Stimulated activated CD4-positive, alpha-beta T cell treated with anti-CD3 and anti-CD28 coated beads, Interleukin-12 subunit alpha, Interleukin-12 subunit beta, amount 100 ng/mL, for 24 hours (primary cell): ENCODE measurements at places on chromosomes 5 and 9.

DNA sequence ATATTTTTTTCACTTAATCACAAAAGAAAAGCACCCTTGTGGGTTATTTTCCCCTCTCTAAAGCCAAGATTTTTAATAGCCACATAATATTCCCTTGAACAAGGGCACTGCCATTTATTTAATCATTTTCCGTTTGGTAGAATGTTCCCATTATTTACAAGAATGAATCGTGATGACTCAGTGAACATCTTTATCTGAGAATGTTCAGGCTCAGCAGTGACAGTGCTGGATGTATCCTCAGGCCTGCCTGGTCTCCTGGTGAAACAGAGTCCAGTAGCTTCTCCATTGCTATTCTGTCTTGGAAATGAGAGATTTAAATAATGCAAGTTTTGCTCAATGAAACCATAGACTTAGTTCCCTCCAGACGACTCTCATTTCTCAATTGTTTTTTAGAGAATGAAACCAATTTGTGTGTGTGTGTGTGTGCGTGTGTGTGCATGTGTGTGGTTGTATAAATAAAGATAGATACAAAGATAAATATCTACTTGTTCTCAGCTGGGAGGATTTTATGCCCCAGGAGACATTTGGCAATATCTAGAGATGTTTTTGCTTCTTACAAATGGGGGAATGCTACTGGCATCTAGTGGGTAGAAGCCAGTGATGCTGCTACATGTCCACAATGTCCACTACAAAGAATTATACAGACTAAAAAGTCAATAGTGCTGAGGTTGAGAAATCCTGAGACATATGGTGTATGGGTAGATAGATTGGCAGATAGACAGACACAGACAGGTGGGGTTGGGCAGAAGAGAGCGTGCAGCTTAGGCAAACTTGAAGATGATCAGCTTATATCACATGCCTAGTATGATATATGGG, 55.0 kb downstream of the PAPPA start:
- DNase-seq = no peak

GRCh38 chr9:136808075-136808805, 492 bp downstream of the RABL6 start:
- no peak for DNase-seq

DNA sequence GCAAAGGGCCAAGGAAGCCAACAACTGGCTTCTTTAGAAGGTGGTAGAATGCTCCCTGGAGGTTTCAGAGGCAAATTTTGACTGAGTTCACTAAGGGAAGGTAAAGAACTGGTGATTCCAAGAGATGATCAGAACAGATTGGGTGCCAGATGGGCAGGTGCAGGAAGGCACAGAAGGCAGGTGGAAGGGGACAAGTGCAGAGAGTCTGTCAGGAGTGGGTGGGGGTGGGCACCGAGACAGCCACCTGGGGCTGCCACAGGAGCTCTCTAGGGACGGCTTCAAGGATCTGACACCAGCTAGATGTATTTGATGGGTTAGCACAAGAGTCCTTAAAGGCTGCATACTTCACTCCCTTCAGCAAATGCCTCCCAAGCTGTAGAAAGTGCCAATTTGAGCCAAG, 207.3 kb downstream of the PTTG1 start:
- DNase-seq = no peak

DNA sequence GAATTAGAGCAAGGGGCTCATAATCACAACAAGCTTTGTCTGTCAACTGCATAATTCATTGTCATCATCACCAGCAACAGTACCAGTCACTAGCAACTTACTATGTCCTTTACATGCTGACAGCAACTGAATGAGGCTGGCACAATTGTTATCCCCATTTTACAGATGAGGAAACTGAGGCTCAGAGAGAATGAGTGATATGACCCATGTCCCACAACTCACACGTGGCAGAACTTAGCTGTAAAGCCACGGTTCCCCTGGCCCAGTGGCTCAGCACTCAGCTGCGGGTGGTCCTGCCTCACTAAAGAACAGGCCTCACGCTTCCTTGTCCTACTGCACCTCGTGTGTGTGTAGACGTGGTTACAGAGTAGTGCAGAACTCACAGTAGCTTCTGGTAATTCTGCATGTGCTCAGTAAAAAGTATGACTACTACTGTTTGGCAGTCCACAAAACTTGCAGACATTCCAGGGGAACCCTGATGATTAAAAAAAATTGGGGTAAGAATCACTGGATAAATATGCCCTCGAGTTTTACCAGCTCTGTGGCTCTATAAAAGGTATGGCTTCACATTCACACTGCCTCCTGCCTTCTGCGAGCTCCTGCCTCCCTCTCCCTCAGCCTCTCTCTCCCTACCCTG, 30.2 kb downstream of the AFAP1L1 start:
- no peak for DNase-seq

- no peak for DNase-seq
These were observed 106.2 kb downstream of the KLHL3 start for GRCh38 chr5:137629646-137630045.

GRCh38 chr9:134983506-134984371, 66.0 kb upstream of the FCN1 start:
- DNase-seq = no peak

GRCh38 chr9:6226696-6227095, 11.1 kb downstream of the IL33 start:
- no peak for DNase-seq

DNA sequence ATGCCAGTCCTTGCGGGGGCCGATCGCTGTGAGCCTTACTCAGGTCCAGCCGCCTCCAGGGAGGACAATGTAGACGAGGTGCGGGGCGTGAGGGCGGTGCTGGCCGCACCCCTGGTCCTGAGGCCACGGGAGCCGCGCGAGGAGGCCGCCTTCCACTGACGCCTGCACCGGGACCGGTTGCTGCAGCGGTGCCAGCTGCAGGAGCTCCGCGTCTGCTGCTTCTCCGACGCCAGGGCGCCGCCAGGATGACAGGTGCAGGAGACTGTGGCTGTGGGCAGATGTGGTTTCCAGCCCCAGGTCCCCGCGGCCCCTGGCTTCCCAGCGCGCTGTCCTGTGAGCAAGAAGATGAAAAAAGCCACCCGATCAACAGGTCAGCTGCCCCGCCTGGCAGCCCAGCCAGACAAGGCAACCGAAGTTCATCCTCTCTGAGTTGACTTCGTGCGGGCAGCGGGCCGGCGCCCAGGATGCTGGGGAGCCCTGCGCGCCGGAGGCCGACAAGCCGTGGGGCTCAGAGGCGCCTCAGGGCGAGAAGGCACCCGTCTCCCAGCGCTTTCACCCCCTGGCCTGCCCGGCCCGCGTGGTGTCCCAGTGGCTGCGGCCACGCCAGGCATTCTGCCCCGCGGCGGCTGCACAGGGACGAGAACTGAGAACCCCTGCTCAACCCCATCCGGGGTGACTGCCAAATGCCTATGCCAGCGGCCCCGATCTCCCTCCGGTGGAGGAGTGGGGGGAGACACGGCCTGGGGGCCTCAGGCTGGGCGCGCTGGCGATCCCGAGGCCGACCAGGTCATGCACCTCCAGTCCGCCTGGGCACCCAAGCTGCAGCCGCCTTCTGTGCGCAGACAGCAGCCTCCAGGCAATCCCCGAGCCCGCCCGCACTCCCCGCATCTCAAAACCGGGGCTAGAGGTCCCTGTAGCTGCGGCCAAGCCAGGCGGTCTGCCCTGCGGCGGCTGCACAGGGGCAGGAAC, 43.4 kb upstream of the BICD2 start:
- peak; percentile 13 for DNase-seq

- DNase-seq = no peak
These were observed 53.9 kb downstream of the HABP4 start for GRCh38 chr9:96503918-96504317.

- no peak for DNase-seq
These were observed 17.1 kb downstream of the BTNL3 start for GRCh38 chr5:181005791-181006190.

GRCh38 chr5:36239370-36240293, 2.1 kb downstream of the NADK2 start:
- no peak for DNase-seq

GRCh38 chr5:174735498-174736330, 11.3 kb downstream of the MSX2 start:
- DNase-seq = no peak

DNA sequence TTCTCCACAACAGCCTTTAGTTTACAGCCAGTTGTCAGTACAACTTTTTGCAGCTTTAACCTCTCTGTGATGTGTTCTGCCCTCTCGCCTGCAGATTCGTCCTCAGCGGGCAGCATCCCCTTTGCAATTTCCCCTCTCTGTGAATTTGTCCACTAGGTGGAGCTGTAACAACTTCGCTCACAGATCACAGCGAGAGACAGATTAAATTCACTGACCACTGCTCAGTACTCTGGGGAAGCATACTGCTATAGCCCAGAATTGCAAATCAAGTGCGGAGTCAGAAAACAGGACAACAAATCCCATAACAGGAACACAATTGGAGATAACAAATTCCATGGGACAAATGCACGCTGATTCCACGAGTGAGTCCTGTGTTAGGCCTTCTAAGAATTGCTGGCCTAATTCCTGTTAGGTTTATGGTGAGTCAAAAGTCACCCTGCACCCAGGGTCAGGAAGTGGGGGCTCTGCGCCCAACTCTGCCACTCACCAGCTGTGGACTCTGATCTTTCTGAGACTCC, 2124.9 kb downstream of the MAT2B start:
- no peak for DNase-seq

GRCh38 chr9:94717761-94718160, 8.7 kb upstream of the AOPEP start:
- DNase-seq = no peak

GRCh38 chr9:25412646-25413045, 265.6 kb downstream of the TUSC1 start:
- no peak for DNase-seq

DNA sequence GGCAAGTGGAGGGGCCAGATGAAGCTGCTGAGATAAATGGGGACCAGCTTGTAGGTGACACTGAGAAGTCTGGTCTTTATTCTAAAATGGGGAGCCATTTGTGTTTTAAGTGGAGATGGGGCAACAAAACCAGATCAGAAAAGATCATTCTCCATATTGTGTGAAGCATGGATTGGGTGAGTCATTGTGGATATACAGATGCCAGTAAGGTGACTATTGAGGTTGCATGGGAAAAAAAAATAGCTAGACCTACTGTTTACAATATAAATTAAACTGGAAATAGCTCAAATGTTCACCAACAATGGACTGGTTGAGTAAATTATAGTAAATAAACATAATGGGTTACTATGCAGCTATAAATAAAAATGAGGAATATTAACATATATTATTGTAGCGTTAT, 5.4 kb upstream of the MAP1B start:
- DNase-seq = no peak

DNA sequence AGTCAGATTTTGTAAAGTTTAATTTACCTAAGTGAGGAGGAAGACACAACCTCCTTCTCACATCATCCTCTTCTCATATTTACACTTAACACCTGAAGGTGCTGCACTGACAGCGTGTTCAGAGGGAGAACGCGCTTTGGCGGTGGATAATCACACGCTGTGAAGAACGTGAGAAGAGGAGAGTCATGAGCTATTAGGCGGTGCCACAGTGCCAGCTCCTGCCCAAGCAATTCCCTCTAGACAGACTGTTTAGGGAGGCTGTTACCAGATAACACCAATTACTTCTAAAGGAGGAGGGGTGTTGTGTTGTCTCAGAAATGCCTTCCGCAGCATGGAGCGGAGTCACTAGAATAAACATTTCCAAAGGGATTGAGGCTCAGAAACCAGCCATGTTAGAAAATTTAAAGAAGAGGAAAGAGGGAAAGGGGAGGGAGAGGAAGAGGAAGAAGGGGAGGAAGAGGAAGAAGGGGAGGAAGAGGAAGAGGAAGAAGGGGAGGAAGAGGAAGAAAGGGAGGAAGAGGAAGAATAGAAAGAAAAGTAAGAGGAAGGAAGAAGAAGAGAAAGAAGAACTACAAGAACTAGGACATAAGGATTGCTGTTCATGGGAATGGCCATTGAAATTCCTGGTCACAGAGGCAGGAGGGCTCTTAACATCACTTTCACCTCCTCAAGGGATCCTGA, 37.3 kb upstream of the WWC1 start:
- DNase-seq = no peak

GRCh38 chr5:107251151-107251550, 419.6 kb downstream of the EFNA5 start:
- DNase-seq = no peak

GRCh38 chr5:123907349-123907748, 395.4 kb downstream of the CSNK1G3 start:
- DNase-seq = no peak

DNA sequence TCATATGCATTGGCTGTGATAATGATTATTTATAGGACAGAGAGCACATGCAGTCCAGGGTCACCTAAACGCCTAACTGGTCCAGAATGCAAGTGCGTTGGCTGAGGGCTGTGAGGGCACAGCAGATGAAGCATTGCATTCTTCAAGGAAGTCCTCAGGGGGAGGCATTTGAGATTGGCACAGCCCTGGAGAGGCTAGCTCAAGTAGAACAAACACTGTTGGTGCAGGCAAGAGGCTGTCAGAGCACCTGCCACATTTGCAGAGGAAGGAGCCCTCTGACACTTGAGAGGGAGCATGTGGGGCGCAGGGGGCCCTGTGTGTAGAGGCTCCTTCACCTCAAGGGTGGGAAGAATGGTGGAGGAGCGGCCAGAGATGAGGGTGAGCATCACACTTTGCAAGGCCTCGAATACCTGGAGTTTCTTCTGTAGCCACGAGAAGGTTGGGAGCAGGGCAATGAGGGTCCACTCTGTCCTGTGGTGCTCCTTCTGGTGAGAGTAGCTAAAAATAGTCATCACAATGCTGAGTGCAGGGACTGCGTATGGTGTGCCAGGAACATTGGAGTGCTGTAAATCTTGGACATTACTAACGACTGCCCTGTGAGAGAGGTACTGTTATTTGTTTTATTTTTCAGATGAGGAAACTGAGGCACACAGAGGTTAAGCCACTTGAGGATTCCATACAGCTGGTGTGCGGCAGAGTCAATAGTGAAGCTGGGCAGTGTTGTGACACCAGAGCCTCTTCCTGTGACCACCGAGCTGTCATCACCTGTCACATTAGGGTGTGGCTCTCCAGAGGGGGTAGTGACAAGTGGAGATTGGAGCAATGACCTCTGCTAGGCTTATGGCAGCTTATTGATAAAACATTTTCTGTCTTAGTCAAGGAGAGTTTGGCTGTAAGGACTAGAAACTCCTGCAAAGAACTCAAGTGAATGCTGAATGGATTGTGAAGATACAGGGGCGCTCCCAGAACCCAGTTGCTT, 100.2 kb downstream of the PIP5K1B start:
- no peak for DNase-seq

DNA sequence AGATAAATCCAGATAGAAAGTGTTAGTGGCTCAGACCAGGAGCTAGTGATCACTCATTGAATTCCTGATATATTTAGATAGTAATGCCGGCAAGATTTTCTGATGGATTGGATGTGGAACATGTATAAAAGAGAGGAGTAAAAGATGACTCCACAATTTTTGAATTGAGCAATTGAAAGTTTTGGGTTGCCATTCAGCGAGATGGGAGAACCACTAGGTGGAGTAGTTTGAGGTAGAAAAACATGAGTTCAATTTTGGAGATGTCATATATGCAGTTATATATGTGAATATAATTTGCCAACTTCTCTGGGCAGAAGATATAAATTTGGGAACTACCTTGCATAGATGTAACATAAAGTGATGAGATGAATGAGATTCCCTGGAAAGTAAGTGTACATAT, 502.5 kb upstream of the SEMA6A start:
- no peak for DNase-seq
